ENCODE measurements at places on chromosomes 2 and 18.

- DNase-seq: no peak
Measured at GRCh38 chr2:99524056-99524455, 34.2 kb upstream of the REV1 start.

DNA sequence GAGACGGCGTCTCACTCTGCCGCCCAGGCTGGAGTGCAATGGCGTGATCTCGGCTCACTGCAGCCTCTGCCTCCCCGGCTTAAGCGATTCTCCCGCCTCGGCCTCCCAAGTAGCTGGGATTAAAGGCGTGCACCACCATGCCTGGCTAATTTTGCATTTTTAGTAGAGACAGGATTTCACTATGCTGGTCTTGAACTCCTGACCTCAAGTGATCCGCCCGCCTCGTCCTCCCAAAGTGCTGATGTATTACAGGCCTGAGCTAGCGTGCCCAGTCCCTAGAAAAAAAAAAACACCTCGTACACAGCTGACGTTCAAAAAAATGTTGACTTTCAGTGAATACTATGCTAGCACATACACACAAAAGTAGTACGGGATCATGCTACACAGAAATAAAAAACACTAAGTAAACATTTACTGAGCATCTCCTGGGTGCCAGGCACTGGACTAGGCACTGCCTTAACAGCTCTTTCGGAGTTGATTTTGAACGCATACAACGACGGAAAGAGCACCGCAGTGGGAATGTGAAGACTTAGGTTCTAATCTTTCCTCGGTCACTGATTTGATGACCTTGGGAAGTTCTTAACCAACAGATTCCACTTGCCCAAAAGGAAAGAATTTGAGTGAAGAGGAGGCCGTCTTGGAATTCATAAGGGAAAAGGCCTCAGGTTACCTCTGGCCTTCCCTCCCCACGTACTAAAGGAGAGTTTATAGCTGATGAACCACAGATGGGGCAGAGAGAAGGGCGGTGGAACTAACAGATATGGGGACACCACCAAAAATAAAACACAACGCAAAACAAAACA, 1.1 kb downstream of the DNAJC27 start:
- no peak for DNase-seq

DNA sequence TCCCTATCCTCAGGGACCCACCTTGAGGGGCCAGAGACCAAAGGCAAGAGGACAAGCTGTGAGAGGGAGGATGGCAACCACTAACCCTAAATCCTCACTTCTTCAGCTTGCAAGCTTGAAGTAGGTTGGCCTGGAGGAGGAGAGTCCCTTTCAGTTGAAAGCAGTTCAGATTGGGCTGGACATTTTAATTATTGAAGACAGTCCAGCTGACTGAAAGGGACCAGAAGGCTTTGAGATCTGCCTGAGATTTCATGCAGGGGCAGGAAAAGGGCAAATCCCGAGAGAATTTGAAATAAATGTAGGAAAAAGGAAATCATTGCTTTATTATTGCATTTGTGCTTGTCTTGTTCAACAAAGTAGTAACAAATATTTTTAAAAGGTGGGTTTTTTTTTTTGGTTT, 118.9 kb upstream of the STON1 start:
- no peak for DNase-seq

DNA sequence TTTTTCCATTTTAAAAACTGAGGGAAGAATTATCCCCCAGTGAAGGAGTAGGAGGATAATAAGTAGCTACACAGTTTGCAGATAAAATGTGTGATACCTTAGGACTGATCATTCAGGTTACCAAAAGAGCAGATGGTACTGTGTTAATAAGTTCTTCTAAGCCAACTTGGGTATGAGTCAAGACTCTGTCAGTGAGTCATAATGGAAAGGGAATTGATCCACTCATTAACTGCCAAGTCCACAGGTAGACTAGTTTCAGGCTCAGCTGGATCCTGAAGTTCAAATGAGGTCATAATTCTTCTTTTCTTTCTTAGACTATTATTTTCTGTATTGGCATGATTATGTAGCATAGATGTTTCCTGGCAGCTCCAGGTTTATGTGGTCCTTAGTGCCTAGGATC, 142.4 kb upstream of the ALPP start:
- DNase-seq: no peak

- DNase-seq: no peak
Measured at GRCh38 chr2:232204457-232204931, 174.1 kb upstream of the ALPP start.

GRCh38 chr2:221673248-221673647, 101.1 kb upstream of the EPHA4 start:
- DNase-seq: no peak

DNA sequence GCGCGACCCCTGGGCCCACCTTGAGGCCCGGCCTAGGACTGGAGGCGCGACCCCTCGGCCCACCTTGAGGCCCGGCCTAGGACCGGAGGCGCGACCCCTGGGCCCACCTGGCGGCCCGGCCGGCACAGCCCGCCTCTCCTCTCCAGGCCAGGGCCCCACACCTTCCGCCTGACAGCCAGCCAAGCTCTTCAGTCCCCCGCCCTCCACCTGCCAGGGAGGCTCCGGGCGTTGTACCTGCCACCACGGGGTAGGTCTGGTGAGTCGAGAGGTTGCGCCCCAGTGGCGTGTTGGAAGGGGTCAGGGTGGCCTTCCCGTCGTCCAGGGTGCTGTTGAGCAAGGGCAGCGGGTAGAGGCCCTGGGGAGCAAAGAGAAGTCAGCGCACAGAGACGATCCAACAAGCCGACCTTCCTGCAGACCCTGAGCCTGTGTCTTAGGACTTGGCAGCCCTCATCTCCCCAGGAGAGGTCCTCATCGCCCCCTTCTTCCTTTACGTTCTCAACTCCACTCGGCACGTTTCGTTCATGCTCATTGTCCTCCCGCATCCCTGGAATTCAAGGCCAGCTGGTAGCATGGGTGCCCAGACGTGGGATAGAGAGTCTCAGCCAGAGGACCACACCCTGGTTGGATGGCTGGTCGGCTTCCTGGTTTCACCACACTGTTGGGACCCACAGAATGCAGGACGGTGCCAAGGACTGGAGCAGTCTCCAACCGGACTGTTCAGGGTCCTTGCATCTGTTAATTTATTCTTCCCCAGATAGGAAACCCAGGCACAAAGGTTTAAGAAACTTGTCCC, 42.2 kb downstream of the PAX8 start:
- DNase-seq: no peak

GRCh38 chr2:99821572-99821971, 320.8 kb downstream of the AFF3 start:
- no peak for DNase-seq

- DNase-seq: no peak
Measured at GRCh38 chr18:41690332-41691127, 264.5 kb upstream of the PIK3C3 start.

DNA sequence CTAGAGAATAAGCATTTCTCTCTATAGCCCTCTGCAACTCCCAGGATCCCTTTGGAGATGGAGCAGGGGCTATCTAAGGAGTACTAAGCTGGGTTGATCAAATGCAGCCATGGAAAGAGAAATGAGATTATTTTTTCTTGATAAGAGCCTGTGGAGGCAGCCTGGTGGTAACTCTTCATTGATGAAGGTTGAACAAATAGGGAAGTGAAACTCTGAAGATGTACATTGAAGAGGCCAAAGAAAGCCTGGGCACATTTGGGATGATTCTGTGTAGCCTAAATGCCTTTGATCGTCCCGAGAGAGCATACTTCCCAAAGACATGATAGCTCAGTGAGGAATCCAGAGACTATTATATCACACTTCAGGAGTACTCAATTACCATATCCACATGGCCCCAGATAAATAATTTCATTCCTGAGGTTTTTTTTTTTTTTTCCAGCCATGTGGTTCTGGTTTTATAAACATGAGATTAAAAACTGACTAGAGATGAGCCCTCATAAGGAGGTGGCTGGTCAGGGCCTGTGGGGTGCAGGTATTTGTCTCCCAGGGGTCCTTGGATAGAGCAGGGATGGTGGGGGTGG, 192.5 kb downstream of the TPGS2 start:
- DNase-seq: no peak

DNA sequence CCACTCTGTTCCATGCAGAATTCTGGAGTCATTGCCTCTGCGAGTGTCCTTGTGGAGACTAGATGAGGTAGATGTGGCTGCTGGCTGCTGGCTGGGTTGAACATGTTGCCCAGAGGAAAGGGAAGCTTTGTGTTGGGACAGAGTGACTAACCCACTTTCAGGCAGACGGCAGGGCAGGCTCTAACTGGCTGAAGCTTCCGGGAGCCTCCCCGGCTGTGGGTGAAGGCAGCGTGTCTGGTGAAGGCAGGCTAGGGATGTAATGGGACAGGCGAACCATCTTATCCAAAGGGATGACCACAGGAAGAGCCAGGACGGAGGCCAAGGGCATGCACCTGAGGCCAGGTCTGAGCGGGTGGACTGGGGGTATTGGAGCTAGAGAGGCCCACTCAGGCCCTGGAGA, 16.0 kb downstream of the ASPRV1 start:
- no peak for DNase-seq

DNA sequence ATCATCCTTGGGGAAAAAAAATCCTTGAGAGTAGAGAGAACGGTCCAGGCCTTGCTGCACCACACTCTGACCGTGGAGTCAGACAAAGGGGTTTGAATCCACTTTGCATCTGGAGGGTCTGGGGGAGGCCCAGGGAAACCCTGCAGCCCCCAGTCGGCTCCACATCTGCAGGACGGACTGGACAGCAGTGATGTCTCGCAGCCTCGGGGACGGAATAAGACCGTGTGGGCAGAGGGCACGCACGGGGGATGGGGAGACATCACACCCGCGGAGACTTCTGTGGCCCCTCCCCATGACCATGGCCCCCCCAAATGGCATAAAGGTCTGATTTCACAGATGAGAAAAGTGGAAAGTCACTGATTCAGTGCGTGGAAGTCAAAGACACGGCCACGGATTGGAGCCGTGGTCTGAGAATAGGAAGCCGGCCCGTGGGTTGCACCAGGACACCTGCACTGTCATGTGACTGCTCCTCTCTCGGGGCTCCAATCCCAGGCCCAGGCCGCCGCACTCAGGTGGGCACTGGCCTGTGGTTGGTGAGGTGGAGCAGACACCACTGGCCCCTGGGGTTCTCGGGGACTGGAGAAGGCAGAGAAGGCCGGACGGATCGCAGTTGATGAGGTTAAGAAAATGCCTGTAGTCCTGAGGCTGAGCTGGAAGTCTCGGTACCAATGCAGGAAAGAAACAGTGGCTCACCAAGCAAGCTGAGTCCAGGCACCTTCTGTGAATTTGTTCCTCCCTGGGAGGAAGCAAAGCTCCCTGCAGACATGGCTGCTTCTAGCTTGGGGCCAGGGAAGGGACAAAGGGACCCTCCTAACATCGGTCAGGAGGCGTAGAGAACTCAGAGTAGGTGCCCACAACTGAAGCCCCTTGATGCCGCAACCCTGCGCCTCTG, 61.8 kb downstream of the RTP5 start:
- no peak for DNase-seq

- no peak for DNase-seq
Measured at GRCh38 chr2:235366807-235367206, 127.0 kb upstream of the AGAP1 start.

DNA sequence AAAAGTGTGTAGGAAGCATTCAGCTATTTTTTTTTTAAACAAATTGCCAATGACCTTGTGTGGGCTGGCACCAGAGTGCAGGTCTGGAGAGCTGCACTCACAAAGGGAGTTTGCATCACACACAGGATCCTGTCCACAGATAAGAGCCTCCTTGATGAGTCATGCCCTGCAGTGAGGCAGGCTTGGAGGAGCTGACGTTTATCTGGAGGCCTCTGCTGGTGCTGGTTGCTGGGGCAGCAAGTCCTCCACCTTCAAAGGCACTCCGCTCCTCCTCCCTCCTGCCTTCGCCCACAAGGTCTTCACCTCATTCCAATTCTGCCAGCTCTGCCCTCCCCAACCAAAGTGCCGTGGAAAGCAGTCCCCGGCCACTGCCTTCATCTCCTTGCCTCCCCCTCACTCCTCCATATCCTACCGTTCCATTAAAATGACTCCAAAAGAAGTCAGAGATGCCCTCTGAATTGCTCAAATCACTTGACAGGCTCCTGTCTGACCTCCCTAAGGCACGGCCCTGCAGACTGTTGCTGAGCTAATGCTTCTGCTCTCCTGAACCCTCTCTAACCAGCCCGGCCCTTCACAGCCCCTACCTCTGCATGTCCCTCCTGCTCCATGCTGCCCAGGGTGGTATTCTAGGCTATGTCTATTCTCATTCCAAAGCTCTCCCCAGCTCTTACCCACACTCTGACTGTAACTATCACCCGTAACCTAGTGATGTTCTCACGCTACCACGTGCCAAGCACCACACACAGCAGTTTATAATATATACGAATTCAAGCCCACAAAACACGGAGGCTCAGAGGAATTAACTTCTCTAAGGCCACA, 30.9 kb downstream of the LONRF2 start:
- no peak for DNase-seq

- no peak for DNase-seq
Measured at GRCh38 chr18:47781561-47781960, 148.9 kb downstream of the SMAD2 start.

DNA sequence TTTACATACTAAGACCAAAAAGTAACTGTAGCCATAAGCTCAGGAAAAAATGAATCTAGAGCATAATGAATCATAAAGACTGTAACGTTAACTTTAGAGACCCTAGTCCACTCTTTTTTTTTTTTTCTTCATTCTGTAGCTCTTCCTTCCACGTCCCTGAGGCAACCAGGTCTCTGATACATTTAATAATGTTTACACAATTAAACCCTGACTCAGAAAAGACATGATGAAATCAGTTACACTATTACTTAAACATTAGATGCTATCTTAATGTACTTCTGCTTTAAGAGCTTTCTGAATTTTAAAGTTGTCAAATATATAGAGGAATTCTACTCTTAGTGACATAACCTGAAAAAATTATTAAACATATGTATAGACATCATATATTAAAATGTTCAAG, 1121.5 kb upstream of the DDX18 start:
- DNase-seq: no peak

DNA sequence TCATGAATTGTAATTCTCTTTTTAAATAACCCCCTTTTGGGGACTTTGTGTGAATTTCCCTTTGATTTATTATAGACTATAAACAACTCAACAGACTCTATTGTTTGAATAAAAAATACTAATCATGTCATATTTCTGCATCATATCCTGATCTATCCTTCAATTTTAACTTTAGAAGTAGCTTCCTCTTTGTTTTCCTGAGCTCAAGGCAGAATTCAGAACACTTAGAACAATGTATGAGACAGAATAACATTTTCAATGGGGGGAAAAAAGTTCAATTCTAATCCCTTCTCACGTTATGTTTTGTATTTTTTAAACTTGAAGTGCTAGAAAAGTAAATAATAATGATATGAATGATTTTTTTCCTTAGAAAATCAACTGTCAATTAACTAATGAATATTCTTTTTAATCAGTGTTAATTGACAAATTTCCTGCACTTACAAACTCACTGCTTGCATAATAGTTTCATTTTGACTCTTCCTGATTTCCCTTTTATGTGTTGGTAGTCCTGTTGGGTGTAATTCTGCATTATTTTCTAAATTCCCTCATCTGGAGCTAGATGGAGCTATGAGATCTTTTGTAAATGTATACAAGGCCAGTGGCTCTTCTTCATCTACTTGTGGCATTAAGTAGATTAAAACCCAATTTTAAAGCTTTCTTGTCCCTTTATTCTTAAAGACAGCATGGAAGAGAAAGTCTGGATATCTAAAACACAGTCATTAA, 326.1 kb downstream of the PARD3B start:
- DNase-seq: no peak
